ENCODE measurements at places on chromosomes 12 and 14.

GRCh38 chr14:68854421-68854820 lies 61.6 kb upstream of the ZFP36L1 start:
- no peak for DNase-seq

GRCh38 chr12:111359914-111360276 lies 9.0 kb downstream of the PHETA1 start:
- no peak for DNase-seq

DNA sequence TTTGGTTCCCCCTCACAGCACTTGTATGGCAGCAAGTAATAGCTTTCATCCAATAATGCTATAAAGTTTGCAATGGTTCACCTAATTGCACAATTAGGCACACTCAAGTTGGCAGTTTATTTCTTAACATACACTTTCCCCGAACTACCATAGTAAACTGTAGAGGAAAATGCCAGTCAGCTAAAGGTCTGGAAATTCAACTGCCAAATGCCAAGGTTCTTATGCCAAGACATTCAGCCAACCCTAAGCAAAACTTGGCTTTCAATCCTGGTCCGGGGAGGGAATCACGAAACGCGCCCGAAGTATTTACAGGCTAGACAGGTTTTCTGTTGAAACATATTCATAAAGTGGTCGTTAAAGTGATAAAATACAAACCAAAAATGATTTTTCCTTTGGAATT lies 1512.4 kb upstream of the FLRT2 start:
- no peak for DNase-seq

- DNase-seq: no peak
These were observed 20.5 kb downstream of the ADAM21 start for GRCh38 chr14:70472253-70473159.

DNA sequence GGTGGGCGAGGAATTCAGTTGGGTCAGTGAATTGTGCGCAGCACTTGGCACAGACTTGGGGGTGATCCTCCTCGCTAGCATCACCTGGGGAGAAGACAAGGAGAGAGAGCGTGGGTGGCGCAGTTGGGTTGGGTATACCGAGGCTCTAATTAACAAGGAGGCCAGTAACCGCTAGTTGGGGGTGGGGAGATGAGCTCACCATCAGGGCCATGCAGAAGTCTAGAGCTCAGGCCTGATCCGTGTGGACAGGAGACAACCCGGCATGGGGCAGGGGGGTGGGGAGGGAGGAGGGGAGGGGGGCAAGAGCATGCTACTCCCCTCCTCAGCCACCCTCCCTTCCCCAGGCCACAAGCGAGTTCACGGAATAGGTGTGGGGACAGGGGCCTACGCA lies 580 bp downstream of the SALL2 start:
- no peak for DNase-seq

GRCh38 chr12:69595689-69596088 lies 10.4 kb downstream of the CCT2 start:
- peak; percentile 50 for DNase-seq

DNA sequence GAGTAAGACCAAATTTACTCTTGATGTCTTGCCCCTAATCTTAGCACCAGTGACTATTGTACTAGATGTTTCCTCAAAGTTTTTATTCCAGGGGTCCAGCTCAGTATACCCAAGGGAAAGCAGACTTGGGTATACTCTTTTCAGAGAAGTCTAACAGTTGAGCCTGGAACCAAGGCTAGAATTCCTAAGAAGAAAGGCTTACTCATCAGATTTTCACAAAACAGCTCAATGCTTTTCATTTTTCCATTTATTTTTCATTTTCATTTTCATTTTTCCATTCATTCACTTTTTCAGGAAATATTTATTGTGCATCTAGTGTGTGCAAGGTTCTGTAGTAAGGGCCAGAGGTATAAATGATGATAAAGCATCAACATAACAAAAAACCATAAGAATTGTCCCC lies 143.2 kb downstream of the PHLDA1 start:
- DNase-seq: no peak

DNA sequence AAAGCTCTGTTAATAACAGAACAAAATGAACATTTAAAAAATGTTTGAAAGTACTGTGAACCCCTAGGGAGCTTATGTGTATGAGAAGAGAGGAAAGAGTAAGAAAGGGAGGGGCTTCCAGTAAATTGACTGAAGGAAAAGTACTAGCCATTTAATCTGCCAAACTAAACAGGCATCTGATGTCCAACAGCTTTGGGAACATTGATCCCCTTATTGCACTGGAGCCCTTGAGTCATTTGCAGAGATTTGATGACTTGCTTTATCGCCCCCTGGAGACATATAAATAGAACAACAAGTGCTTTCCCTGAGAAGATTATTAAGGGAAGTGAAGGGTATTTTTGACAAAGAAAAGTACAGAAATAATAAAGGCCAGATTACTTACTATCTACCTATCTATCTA lies 319.3 kb upstream of the NOVA1 start:
- peak; percentile 1 for DNase-seq

GRCh38 chr12:54372113-54372806 lies 8.0 kb upstream of the GPR84 start:
- no peak for DNase-seq

DNA sequence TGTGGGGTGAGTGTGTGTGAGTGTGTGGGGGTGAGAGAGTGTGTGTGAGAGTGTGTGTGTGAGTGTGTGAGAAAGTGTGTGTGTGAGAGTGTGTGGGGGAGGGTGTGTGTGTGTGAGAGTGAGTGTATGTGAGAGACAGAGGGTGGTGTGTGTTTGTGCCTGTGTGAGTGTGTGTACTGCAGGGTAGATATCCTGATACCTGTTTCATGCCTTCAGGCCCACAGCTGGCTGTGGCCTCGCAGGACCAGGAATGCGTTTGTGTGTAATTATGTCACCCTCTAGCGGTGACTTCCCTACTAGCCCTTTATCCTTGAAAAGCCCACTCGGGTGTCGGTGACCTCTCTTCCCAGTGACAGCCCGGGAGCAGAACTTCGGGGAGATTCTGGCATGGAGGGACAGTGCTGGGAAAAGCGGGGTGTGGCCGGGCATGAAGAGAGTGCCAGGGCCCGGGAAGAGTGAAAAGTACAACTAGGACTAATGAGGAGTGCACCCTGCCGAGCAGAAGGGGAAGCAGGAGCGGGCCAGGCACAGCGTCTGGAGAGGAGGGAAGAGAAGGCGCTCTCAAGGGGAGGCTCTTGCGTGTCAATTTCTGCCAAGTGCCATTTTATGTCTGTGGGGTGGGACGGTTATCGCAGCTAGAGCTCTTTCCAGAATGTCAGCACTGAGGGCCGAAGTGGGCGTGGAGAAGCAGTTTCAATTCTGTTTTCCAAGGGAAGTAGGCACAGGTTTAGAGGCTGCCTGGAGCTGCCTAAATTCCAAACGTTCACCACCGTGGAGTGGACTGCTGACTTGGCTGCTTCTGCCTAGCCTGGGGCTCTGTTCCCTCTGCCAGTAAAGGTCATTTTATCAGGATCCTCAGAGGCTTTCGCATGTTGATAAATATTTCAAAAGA lies 11.0 kb upstream of the FBXL14 start:
- peak; percentile 91 for DNase-seq

DNA sequence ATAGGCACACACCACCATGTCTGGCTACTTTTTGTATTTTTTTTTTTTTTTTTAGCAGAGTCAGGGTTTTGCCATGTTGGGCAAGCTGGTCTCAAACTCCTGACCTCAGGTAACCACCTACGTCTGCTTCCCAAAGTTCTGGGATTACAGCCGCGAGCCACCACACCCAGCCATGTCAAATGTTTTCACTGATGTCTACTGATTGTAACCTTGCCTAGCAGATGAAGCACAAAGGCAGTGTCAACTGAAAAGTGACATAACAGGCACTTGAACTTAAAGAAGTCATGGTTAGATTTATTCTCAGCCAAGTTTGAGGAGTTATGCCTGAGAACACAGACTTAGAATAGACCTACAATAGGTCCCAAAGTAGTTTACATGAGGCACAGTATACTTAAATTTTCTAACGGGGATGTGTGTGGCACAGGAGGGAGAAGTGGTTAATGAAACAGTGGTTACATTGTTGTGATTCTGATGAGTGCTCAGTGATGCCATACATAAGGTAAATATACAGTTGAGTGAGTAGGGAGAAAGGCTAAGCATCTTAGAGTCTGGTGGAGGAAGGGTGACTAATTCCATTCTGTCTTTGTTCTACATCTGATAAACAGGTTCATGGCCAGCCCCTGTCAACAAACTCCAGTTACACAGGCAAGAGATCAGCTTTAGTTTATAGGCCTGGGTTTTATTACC lies 12.6 kb upstream of the RNASE4 start:
- DNase-seq: no peak

- no peak for DNase-seq
These were observed 107.3 kb downstream of the PPP2R5E start for GRCh38 chr14:63435838-63436237.

GRCh38 chr14:98347686-98348085 lies 924.3 kb downstream of the BCL11B start:
- DNase-seq: no peak

DNA sequence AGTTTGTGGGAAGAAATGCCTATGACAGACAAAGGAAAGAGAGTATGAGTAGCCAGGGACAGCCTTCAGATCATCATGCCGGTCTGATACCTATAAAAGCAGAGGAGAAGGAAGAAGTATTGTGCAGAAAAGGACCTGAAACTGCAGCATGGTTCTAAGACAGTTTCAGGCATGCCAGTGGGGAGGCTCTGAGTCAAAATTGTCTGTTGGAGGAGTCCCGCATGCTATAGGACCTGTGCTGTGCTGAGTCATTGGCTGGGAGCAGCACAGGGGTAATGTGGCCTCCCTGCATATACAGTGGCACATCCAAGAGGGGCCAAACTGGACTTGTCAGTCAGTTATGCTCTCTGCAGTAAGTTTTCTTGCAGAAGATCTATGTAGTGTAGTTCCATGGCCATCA lies 40.7 kb downstream of the NEUROD4 start:
- peak; percentile 63 for DNase-seq

DNA sequence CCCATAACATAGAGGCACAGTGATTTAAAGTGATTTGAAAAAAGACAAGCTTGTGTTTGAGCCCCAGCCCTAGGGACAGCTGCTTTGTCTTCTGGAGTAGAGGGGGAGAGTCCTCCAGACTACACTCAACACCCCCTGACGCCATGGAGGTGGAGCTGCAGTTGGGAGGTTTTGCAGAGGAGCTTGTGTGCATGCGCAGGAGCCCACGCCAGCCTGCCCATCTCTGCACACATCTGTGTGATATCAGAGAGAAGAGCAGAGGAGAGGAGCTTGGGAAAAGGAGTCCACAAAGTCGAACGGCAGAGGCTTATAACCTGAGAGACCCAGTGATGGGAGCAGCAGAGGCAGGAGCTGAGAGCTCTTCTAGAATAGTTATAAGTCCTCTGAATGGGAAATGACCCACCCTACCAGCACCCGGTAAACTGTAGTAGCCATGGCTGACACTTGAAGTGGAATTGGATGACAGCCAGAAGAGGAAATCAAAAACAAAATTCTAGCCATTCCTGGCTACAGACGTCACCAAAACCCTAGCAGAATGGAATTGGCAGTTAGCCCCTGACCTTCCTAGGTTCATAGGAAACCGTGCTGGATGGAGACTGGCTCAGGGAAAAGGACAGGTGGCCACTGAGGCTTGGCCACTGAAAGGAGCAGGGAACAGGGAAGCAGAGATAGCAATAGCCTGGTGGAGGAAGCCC lies 185.1 kb upstream of the VASH1 start:
- DNase-seq: no peak

- DNase-seq: no peak
These were observed 36.3 kb downstream of the ACSS3 start for GRCh38 chr12:81114226-81114625.

- DNase-seq: no peak
These were observed 67.6 kb downstream of the GTF2A1 start for GRCh38 chr14:81153187-81153586.

- peak; percentile 88 for DNase-seq
These were observed 53.4 kb downstream of the RCOR1 start for GRCh38 chr14:102645746-102646440.
